ENCODE measurements at places on chromosomes 6 and 20. TPM values are rescaled to one million over a fixed set of nuclear protein-coding genes. Genes with fewer than 3 reads are reported as not detected.

DNA sequence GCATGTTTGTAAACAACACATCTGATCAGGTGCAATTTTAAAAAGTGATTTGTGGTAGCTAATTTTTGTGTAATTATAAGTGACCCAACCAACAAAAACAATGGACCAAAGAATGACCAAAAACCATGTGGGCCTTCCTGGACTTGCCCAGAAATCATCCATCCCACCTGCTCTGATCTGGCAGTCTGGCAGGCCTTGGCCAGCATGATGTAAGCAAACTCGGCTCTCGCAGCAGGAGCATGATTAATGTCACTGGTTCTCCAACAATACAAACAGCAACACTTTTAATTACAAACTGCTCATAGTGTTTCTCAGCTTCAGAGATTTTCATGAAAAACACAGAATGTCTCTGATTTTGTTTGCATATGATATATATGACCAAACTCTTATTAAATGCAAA, 16.1 kb downstream of the TP53INP2 start:
- no peak for DNase-seq

GRCh38 chr20:33526769-33527168, 36.9 kb downstream of the CBFA2T2 start:
- no peak for DNase-seq

DNA sequence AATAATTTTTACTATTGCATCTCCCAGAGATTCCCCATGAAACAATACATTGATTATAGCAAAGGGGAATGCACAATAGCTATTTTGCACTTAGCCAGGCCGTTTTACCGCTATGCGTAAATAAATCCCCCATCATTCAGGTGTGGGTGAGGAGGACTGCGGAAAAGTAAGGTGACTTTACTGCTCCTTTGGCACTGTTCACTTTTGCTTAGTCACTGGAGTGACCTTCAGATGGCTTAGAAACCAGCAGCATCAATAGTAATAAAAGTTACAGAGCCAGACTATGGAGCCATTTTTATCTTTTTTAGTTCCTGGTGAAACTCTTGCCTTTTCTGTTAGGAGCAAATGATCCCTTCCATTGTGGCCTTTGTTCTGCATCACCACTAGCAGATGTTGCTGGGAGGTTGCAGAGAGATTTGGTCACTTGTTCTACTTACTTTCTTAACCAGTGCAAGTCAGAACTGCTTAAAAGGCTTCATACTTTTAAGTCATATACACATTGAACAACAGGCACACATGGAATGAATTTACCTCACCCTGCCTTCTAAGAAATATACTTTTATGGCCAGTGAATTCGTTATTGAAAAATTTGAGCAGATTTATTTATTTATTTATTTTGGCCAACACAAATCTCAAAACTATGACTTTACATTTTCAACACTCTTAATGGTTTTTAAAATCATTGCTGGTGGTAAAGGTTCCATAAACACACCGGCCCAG, 12.1 kb upstream of the BTBD3 start:
- DNase-seq: no peak

- DNase-seq: no peak
Observed at GRCh38 chr20:13294522-13294921, 73.4 kb downstream of the ISM1 start.

- no peak for DNase-seq
Observed at GRCh38 chr6:68126089-68126749, 508.9 kb upstream of the ADGRB3 start.

DNA sequence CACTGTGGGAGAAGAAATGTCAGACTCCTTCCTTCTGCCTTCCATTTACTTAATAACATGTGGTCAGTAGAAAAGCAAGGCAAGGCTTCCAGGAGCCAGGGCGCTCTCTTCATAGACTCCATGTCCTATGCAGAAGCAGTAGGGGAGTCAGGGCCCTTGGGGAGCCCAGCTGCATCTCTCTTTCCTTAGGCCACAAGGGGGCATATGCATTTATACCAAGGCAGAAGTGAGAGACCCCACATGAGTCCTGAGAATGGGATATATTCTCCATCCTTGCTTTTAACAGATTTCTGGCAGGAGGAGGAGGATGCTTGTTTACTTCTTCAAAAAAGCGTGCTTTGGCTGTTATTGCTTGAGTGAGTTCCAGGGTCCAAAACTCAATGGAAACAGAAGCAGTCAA, 198.5 kb downstream of the HIVEP2 start:
- DNase-seq: no peak

- no peak for DNase-seq
Observed at GRCh38 chr6:20182926-20183521, 29.2 kb downstream of the MBOAT1 start.

DNA sequence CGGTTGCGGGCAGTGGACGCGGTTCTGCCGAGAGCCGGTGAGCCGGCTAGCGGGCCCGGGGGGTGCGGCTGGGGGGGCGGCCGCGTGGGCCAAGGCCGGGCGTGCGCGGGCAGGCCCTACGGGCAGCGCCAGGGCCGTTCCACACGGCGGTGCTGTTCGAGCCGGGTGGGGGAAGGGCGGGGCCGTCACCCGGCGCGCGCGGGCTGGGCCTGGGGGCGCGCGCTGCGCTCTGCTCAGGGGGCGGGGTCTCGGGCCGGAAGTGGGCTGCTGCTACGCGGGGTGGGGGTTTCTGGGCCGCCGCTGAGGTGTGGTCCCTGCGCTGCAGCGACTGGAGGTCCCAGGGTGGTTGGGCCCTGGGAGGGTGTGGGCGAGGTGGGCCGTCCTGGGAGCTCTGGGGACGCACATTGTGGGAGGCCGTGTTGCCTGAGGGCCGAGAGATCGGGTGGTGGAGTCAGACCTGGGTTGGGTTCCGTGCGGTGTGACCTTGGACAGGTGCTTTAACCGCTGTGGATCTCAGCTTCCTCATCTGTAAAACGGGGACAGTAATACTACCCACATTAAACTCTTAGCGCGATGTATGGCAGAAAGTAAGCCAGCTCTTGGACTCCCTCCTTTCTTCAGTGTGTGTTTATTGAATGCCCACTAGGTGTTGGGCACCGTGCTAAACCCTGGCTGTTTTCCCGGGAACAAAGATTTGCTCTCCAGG, 391 bp downstream of the MAPRE1 start:
- no peak for DNase-seq

- DNase-seq: no peak
Observed at GRCh38 chr6:143773506-143774150, 69.5 kb upstream of the LTV1 start.

- no peak for DNase-seq
Observed at GRCh38 chr6:24925661-24926060, 10.1 kb downstream of the RIPOR2 start.

- DNase-seq: no peak
Observed at GRCh38 chr6:2990248-2990931, 9.3 kb upstream of the NQO2 start.

DNA sequence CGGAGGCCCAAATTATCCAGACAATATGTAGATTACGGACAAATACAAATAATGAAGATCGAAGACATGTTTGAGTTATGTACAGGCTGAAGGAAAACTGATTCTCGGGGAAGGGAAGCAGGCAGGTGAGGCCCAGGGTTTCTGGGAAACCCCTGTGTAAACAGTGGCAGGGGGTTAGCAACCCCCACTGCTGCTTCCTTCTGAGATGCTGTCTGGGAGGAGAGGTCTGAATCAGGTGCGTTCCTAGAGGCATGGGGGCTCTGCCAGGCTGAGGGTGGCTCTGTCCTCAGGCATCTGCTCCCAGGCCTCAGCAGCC, 7.2 kb upstream of the MDGA1 start:
- DNase-seq: no peak

GRCh38 chr6:21922086-21922485, 328.5 kb downstream of the SOX4 start:
- no peak for DNase-seq

DNA sequence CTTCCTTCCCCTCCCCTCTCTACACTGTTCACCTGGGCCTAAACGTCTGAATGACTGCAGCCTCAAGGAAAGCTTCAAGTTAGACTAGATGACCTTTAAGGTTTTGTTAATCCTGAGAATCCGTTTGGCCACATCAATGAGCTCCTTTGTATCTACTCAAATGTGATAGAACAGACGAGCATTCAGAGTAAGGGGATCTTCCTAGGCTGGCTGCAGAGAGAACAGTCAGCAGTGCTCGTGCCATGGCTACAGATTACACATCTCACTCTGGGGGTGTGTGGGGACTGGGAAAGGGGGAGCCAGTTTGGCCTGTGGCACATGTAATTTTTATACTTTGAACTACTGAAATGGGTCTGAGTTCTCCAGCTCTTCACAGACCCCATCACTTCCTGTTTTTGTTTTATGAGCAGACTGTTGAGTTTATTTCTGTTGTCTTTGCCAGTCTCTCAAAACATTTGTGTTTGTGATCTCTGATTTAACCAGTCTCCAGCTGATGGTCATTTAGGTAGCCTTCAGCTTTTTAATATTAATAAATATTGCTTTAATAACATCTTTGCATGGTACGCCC, 50.9 kb downstream of the KCNS1 start:
- no peak for DNase-seq

Gene CLPSL2
- not detected for total RNA-seq

Gene LY86
- total RNA-seq: 1.9 TPM

Gene SCRT2
- not detected for total RNA-seq

DNA sequence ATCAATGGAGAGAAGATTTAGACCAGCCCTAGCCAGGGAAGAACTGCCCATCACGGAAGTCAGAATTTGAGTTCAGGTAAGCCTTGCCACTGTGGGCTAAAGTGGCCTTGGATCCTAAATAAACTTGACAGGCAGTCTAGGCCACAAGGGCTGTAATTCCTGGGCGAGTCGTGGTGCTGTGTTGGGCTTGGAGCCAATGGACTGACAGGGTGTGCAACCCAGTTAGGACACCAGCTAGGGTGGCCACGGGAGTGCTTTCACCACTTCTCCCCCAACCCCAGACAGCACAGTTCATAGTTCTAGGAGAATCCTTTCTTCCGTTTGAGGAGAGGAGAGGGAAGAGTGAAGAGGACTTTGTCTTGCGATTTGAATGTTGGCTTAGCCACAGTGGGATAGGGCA, 422.4 kb downstream of the DOK5 start:
- DNase-seq: no peak

- no peak for DNase-seq
Observed at GRCh38 chr6:169503422-169504152, 198.2 kb downstream of the WDR27 start.

DNA sequence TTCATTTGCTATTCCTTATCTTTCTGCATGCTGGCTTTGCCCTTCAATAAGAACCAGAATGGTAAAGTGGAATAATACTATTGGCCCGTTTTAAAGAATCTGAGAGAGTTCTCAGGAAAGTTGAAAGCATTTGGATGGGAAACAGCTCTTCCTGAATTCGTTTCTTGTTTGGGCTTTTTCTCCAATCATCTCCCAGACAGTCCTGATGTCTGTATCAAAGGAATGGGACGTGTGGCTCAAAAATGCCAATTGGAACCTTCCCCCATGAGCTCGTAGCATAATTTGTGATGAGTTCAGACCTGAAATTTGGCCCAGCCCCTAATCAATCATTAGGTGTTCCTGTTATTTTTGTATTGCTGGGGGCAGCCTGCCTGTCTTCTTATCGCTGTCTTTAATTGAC, 75.8 kb upstream of the BACH2 start:
- no peak for DNase-seq

Gene FAM120B
- 27.4 TPM for total RNA-seq

- no peak for DNase-seq
Observed at GRCh38 chr6:18792866-18793265, 405.7 kb downstream of the RNF144B start.

Gene CLIC1
- total RNA-seq: 131 TPM
